ENCODE measurements at places on chromosomes 13 and 19.

DNA sequence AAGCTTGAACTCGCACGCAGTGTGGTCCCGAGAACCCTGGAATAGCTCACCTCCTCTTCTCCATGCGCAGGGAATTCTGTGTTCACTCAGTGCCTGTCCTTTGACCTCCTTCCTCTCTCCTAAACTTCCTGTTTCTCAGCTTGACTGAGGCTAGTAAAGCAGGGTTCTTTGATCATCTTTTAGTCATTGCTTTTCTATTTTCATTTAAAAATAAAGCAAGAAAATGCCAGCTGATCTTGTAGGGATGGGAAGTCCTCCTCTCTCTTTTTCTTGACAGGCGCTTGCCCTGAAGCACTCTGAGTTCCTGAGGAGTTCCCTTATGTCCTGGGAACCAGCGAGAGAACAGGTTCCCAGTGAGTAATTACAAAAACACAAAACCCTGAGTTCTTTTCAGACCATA lies 62.8 kb downstream of the ARHGEF7 start:
- peak; percentile 37 for DNase-seq

GRCh38 chr13:37657956-37658355 lies 59.4 kb upstream of the POSTN start:
- DNase-seq = no peak

GRCh38 chr19:38737281-38737865 lies 6.9 kb downstream of the CAPN12 start:
- DNase-seq = no peak

DNA sequence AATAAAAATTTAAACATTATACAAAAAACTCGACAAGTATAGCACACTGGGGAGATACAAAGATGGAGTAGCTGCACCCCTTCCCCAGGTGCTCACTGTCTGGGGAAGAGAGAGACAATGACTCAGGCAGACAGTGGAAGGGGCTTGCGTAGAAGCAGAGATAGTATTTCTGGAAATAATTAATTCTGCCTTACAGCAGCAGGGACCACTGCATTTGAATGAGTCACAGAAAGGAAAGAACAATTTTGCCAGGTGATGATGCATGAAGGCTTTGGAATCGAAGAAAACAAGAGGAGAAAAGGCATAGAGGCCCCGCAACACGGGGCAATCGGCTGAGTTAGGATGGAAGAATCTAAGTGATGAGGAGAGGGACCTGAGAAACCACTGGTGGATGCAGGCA lies 447.4 kb downstream of the EFNB2 start:
- no peak for DNase-seq

DNA sequence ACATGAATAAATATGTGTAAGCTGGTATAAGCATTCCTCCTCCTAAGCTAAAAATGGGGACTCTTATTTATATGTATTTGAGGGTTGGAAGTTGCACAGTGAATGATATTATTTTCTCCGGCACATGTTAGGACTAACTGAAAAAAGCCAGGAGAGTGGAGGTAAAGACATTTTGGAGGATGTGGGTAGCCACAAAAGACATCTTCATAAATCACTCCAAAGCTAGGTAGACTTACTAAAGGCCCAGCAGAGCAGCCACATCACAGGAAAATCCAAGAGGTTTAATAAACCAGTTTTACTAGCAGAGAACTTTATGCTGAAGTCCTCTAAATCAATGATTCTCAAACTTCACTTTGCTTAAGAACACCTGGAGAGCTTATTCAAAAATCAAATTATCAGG lies 424.7 kb downstream of the KCTD12 start:
- no peak for DNase-seq

GRCh38 chr19:33390908-33391630 lies 17.6 kb downstream of the CEBPG start:
- no peak for DNase-seq

- DNase-seq = peak; percentile 0
Observed at GRCh38 chr13:60745343-60745742, 348.3 kb downstream of the TDRD3 start.

DNA sequence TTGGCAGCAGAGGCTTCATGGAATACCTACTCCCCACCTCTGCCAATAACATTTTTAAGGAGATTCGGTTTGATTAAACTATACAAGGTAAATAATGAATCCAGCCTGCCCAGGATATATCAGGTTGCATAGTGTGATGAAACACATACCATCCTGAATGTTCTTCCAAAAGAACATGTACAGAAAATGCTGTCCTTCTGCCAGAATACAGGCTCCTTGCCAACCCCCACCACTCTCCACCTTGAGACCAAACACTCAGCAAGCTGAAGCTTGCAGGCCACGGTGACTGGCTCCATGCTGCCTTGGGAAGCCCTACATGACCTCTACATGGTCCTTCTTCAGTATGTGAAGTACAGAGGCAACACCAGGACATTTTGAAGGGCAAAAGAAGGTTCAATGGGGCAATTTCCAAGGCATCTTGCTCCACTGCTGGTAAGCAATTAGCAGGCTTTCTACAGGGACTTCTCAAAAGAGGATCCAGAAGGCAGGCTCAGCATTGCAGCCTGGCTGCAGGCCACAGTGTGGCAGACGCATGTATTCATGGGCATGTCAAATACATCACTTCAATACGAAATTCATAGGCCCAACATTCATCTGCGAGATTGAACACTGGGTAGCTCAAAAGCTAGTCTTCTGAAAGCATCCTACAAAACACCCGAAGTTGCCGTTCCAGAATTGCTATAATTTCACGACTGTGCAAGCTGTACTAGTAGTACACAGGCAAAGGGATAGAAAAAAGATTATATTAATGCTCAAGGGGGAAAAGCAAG lies 62.4 kb upstream of the SERP2 start:
- DNase-seq = peak; percentile 68

DNA sequence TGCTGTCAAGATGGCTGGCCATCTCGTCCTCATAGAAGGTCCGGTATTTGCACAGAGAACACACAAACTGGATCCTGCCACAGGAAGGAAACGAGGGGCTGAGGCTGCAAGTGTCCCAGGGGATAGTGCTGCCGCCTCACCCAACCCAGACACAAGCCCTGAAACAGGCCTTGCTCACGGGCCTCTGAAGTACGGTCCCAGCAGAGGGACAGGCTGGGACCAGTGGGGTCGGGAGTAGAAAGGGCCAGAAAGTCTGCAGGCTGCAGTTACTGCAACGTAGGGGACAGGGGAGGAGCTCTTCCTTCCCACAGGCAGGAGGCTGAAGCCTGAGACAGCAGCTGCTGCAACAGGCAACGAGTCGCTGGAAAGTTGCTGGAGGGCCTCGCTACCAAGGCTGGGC lies 18.2 kb upstream of the AKAP8 start:
- no peak for DNase-seq

GRCh38 chr19:29520390-29520789 lies 5.4 kb upstream of the VSTM2B start:
- no peak for DNase-seq

- DNase-seq = no peak
Observed at GRCh38 chr19:34508540-34508939, 27.0 kb downstream of the WTIP start.

DNA sequence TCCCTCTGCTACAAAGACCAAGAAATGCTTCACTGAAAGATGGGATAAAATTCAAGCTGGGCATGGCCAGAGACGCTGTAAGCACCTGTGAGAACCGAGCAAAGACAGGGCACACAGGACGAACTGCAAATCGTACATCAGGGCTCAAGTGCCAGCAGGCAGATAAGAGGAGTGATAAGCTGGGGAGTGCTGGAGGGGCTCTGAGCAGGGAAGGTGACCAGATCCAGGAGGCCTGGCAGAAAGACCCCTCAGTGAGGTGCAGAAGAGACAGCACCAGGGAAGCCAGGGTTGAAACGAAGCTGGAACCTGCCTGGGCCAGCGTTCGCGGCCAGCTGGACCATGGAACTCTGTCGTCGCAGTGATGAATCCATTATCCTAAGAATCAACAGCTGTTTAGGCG lies 10.2 kb downstream of the RAB20 start:
- DNase-seq = no peak

DNA sequence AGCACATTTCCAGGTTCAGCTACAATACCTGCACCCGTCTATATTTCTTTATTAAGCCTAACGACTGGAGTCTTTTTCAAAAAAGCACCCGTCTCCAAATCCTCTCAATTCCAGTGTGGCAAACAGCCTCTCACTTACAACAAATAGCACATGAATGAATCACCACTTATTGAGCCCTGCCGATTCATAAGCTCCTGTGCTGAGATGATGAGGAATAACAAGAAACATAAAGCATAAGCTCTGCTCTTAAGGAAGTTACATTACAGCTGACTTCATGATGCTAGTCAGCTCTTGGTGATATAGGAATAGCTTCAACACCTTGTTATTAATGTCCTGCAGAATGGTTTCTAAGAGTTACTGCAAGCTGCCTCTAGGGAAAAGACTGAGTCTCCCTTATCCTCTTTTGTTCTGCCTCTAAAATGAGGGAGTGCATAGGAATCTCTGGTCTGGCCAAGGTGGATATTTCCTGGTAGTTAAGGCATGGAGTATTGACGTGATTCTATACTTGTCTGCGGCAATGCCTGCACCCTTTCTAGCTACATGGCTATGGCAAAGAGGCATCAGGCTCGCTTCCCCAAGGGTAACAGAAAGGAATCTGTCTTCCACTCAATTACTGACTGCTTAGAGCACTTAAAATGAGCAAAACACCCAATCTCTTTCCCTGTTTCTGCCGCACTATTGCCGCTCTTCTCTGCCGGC lies 195.7 kb downstream of the KLF12 start:
- DNase-seq = peak; percentile 82

DNA sequence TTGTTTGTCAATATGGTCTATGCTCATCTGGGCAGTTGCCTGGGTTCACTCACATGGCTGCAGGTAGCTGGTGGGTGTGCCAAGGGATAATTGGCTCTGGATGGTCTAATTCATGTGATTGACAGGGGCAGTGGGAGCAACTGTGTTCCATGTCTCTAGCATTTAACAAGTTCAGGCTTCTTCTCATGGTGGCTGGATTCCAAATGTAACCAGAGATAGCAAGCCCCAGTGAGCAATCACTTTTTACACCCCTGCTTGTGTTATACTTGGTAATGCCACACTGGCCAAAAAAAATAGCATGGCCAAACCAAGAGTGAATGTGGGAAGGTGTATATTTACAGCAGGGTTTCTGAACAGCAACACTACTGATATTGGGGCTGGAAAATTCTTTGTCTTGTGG lies 89.6 kb upstream of the TNFSF11 start:
- no peak for DNase-seq

DNA sequence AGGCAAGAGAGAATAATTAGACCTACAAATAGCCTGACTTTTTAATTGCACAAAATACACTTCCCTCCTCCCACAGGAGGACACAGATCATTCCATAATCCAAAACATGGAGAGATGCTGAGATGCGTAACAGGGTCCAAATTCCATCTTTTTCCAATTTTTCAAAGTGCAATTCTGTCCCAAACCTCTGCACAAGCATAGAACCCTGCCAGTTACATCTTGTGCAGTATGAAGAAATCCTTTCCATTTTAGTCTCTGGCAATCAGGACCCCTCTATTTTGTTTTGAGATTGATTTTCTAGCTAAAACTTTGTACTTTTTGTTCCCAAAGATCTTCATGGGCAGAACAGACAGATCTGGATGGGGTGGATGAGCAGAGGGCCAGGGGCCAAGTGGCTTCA lies 209.2 kb downstream of the B3GLCT start:
- DNase-seq = no peak

- no peak for DNase-seq
Observed at GRCh38 chr19:18446145-18446810, 8.3 kb upstream of the ISYNA1 start.

- no peak for DNase-seq
Observed at GRCh38 chr19:30379841-30380610, 7.8 kb downstream of the ZNF536 start.

- no peak for DNase-seq
Observed at GRCh38 chr19:44744871-44745332, 3.6 kb upstream of the BCL3 start.

GRCh38 chr13:78323848-78324247 lies 279.5 kb downstream of the POU4F1 start:
- DNase-seq = no peak

DNA sequence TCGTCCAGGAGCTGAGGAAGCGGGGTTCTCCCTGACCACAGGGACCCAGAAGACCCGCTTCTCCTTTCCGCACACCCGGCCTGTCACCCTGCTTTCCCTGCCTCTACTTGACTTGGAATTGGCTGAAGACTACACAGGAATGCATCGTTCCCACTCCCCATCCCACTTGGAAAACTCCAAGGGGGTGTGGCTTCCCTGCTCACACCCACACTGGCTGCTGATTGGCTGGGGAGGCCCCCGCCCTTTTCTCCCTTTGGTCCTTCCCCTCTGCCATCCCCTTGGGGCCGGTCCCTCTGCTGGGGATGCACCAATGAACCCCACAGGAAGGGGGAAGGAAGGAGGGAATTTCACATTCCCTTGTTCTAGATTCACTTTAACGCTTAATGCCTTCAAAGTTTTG lies 18.9 kb downstream of the VASP start:
- DNase-seq = peak; percentile 72

DNA sequence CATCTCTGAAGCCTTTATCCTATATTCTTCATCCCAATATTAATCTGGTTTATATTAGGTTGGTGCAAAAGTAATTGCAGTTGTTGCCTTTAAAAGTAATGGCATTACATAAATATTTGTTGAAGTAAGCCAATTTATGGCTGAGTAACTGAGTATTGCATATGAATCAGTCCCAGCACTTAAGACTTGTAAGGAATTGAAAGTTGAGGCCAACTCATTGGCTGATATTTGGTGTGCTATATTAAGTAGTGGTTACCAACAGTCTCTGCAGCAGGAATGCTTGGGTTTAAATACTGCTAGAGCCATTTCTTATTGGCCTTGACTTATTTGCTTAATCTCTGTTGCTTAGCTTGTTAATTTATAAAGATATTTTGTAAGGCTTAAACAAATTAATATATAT lies 460.7 kb downstream of the GPC6 start:
- no peak for DNase-seq

- DNase-seq = no peak
Observed at GRCh38 chr19:36436531-36436930, 18.1 kb upstream of the ZFP82 start.

GRCh38 chr13:75153386-75153785 lies 328.6 kb downstream of the TBC1D4 start:
- no peak for DNase-seq

- no peak for DNase-seq
Observed at GRCh38 chr19:38273499-38273898, 9.1 kb downstream of the SPINT2 start.

DNA sequence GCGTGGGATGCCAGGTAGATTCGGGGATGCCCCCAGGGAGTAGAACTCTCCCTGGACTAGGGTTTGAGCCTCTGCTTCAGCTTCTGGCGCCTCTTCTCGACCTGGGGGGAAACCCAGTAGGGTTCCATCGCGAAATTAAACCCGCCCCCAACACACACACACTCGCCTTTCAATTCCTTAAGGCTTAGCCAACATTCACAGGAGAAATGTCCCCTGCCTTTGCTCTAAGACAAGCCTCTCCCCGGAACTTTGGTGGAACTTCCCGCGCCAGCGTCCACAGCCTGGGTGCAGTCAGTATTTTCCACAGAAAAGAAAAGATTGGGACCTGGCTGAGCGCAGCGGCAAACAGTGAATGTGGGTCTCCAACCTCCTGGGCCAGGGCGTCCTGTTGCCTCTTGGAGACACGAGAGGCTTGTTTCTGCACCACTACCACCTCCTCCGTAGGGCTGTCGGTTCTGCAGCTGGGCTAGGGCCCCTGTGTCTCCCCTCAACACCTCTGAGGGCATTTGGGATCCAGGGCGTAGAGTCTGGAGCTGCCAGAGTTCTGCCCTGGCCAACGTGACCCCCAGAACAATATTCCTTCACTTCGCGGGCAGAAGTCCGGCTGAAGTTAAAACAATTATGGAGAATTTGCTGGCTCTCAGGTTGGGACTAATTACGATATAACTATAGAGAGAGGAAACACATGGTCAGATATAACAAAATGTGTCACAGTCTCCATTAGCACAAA lies 3.2 kb downstream of the PDX1 start:
- DNase-seq = no peak

All from cardiac fibroblast (primary cell).